ENCODE measurements at places on chromosomes 2 and 18.

DNA sequence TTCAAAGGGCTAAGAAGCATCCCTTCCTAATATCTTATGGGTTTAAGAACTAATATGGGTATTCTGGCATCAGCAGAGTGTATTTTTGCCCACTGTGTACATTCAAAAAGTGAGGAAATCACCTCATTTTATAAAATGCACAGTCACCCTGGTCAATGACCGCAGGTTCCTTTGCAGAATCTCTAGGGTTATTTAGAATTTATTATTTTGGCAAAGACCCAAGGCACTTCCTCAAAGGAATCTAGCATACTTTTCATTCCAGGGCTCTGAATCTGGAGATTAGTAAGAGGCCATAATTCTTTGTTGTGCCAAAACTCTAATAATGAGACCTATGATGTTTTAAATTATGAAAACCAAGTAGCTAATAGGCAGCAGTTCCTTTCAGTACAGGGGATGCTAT is 27.2 kb upstream of the CDH2 start:
- no peak for DNase-seq

DNA sequence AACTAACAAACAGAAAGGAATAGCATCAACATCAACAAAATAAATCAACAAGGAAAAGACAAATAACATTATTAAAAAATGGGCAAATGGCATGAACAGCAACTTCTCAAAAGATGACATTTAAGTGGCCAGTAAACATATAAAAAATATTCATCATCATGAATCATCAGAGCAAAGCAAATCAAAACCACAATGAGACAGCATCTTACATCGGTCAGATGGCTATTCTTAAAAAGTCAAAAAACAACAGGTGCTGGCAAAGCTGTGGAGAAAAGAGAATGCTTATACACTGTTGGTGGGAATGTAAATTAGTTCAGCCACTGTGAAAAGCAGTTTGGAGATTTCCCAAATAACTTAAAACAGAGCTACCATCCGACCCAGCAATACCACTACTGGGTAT is 327.1 kb downstream of the CMPK2 start:
- no peak for DNase-seq

DNA sequence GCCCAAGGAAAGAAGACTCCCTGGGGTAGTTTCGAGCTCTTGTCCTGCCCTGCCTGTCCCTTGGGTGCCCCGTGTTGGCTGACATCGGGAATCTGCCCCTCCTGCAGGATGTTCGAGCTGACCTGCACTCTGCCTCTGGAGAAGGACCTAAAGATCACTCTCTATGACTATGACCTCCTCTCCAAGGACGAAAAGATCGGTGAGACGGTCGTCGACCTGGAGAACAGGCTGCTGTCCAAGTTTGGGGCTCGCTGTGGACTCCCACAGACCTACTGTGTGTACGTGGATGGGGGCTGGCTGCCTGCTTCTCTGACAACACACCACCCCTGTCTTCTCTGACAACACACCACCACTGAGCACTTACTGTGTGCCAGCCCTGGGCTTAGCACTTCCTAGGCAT is 210.8 kb downstream of the DYSF start:
- no peak for DNase-seq

DNA sequence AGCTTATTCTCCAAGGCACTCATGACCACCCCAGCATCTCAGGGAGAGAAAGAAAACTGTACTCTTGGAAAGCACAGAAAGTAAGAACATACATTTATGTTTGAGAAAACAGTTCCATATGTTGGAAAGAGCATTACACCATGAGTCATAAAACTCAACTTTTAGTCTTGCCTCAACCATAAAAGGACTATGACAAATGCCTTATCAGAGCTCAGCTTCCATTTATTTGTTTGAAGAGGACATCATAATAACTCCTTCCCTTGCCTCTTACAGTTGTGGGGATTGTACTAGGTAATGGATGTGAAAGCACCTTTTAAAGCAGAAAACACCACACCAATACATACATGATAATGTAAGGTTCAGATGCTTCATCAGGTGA is 370.8 kb downstream of the LNPK start:
- DNase-seq: no peak

GRCh38 chr2:168849610-168850009 is 40.6 kb downstream of the SPC25 start:
- DNase-seq: no peak

DNA sequence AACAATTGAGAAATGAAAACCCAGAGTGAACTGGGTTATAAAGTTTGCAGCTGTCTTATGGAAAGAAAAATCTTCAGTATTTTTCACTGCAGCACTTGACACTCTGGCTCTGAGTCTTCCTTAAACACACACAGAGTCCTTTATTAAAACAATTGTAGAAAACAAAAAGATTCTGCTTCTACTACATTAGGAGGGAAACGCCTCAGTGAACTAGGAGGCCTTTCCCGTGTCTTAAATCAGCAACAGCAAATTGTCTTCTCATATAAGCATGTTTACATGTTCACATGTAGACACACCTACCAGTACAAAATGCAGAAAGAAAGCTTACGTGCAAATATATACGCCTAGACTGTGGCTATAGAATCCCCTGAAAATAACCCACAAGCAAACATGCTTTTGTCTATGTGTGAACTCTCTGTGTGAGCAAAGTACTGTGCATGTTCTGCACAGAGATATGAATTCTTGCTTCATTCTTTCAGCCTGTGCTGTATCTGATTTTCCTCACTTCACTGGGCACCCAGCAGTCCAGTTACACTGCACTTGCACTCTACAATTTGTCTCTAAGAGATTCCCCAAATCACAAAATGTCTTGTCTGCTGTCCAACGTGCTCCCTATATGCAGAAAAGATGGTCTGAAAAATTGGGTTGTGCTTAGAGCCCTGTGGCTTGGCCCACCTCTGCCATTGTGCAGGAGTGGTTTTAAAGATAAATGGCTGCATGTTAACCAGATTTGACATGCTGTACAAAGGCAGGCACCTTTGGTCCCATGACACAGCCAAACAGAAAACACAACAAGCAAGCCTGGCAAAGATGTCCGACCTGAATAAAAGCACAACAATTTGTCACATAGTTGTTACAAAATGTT is 24.5 kb downstream of the ZEB2 start:
- no peak for DNase-seq

DNA sequence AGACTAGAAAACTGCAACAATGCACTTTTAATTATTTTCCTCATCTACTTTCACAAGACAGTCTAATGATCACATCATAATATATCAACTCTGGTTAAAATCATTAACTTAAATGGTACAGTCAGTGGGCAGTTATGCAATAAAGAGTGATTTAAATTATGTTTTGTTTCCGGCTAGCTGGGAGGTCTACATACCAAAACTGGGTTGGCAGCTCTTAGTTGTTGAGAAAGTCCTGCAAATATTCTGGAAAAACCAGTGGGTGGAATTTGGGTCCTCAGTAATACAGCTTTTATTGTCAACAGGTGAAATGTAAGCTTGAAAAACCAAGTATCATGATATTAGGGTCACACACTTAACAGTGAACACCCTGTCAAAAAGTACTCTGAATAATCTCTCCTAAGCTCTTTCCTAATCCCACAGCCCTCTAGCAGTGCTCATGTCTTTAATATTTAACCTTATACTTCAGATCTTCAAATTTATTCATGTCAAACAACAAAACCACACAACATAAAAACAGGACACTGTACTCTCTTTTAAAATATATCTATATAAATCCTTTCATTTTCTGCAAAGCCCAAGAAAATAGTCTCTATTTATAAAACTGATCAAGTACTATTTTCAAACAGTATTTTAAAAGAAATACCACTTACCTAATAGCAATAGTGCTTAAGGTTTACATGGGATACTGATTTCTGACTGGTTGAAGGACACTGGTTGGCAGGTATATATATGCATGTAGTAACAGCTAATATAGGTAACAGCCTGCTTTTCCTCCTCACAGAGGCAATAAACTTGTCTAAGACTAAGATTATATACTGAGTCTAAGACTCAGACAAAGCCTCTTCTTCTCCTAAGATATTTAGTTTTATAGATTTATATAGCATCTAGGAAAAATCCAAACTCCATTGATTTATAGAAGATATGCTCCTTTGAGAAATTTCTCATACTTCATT is 103.8 kb downstream of the GAREM1 start:
- no peak for DNase-seq

DNA sequence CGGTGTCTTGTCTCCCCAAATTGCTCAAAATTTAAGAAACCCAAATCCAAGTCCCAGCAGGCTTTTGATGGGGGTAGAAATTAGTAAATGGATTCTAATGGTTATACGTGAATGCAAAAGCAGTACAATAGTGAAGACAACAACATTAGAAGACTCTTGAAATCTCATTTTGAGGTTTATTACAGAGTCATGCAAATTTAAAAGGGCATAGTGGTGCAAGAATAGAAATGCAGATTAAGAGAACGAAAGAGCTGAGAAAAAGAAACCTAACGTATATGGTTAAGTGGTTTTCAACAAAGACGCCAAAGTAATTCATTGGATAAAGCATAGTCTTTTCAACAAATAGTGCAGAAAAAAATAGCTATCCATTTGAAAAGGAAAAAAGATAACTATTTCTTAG is 33.2 kb upstream of the CXXC1 start:
- DNase-seq: no peak

DNA sequence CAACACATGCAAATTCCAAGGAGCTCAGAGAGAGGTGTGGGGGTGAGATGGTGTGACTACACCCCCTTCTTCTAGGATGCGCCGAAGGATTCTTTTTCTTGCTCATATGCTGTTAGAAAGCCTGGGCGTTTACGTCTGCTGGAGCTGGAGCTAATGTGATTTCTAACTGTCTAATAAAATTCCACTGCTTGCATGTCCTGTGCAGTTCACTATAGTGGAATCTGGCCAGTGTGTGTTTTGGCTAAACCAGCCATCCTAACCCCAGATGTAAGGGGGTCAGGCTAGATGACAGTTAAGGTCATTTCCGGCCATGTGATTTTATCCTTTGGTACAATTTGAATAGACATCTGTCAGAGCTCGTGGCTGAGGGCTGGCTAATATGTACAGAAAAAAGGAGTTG is 194.1 kb downstream of the PRKCE start:
- DNase-seq: no peak

DNA sequence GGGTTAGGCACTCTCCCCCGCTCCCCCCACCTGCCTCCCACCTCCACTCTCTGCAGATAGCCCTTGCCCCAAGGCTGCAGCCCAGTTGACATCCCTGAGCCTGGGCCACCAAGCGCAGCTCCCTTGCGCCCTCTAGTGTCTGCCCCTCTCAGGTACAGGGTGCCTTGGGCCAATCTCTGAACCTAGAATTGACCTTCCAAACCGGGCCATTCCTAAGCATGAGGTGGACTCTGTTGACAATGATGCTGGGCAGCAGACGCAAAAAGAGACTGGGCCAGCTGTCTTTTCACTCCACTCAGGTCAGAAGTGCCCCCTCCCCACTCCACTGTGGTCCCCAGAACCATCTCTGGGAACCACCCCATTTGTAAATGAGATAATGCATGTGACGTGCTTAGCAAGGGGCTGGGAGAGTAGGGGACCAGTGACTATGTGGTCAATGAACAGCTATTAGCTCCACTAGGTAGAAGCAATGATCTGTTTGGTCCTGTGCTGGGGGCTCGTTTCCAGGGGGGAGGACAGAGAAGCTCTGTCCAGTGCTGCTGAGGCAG is 43.3 kb upstream of the PLB1 start:
- DNase-seq: peak; percentile 60

- DNase-seq: no peak
These were observed 349.3 kb upstream of the SALL3 start for GRCh38 chr18:78630356-78630755.

DNA sequence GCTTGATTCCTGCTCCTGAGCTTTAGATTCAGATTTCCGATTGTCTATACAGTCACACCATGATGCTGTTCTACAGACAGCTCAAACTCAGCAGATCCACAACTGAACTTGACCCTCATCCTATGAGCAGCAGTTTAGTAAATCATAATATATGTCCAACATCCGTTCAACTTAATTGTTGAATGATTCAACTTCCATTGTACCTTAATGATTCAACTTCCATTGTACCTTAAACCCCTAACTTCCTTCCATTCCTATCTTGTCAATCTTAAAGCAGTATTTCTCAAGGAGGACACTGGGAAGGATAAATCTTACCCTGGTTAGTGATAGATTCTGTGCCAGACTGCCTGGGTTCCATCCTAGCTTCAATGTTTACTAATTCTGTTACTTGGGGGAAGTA is 60.1 kb downstream of the PIGN start:
- DNase-seq: no peak

GRCh38 chr2:191905336-191905735 is 58.4 kb upstream of the CAVIN2 start:
- DNase-seq: no peak

DNA sequence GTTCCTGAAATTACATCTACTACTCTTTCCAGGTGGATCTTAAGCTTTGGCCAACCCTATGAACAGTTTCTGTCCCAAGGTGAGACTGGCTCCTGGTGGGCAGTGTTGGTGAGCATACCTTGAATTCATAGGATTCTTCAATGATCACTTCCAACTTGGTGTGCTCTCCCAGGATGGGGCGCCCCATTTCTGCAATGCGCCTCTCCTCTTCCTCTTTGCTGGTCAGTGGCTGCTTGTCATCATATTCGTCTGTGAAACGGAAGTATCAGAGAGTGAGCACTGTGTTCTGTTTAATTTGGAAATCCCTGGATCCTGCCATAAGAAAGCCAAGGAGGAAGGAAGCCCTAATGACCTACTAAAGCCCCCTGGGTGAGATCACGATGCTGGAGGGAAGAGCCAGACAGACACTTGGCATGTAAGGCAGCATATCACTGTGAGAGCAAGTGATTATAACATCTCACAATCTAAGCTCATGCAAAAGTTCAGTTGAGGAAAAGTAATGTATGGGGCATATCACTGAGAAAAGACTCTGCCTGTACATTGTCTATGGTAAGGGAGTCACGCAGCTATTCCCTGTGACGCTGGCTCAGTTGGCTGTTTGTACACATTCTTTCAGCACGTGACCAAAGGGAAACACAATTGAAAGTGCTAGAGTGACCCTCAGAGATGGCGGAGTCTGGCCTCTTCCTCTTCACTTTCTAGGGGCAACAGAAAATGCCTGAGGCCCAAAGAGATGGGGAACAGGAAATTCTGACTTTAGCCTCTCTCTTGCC is 287.0 kb downstream of the SLC8A1 start:
- no peak for DNase-seq

GRCh38 chr2:199690225-199690624 is 160.8 kb downstream of the FTCDNL1 start:
- no peak for DNase-seq

- no peak for DNase-seq
These were observed 49.8 kb downstream of the ADI1 start for GRCh38 chr2:3469486-3469885.

- DNase-seq: no peak
These were observed 9.2 kb downstream of the SERPINE2 start for GRCh38 chr2:224029876-224030275.

GRCh38 chr2:45833968-45834344 is 182.5 kb downstream of the PRKCE start:
- DNase-seq: no peak

GRCh38 chr2:69735686-69736085 is 6.2 kb upstream of the ANXA4 start:
- no peak for DNase-seq

GRCh38 chr18:57687970-57688369 is 66.3 kb upstream of the NARS1 start:
- no peak for DNase-seq

All from stimulated activated CD4-positive, alpha-beta T cell treated with anti-CD3 and anti-CD28 coated beads, TNF-alpha, amount 100 ng/mL, for 4 hours (primary cell).